ENCODE measurements at places on chromosomes 12 and 14.

DNA sequence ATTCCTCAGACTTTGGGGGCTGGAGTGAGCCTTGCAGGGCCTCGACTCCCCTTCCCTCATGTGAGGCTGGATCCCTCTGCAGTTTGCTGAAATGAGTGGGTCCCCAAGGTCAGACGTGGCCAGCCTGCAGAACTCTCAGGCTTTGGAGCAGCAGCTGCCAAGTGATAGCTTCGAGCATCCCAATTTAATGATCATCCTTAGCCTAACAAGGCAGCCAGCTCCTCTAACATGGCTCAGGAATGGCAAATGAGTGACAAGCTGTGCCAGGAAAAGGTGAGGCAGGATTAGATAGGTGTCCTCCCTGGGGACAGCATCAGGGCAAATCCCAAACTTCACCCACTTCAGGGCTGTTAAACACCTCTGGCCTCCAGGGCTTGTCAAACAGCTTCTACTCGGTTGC, 130.7 kb upstream of the PWP1 start:
- DNase-seq, result no peak

DNA sequence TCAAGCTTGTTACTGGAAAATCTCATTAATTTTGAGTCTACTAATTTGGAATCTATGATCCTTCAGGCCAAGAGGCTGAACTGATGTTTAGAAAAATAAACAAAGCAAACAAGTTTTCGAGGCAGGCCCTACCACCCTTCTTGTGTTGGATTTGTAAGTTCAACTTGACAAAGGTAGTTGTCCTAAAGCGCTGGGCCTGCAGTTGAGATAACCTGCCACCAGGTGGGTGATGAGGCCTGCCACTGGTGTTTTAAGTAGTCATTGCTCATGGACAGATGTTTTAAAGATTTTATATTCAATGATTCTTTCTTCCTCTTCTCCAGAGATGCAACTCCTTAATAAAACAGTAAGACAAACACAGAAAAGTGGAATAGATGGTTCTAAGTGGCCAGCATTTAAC, 19.4 kb downstream of the ACVRL1 start:
- no peak for DNase-seq

DNA sequence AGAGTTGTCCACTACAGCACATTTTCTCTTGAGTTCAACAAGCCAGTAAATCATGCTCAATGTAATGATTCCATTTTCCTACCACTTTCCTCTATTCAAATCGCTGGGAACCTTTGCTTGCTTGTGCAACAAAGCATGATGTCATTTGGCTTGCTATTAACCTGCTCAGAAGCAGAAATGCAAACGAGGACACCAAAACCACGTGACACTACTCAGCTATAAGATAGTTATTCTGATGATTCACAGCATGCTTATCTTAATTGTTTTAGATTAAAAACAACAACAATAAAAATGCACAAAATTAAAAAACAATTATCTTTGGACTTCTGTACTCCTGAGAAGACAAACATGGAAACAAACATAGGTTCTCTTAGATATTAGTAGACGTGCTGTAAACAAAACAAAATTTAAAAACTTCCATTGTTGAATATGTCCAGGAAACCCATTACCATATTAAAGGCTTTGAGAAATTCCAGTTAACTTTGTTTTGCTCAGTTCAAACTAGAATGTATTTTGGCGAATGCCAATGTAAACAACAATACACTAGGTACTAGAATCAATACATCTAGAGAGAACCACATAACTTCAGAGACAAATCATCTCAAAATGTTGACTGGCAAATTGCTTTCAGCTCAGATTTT, 77.5 kb upstream of the KRAS start:
- DNase-seq, result no peak

- no peak for DNase-seq
These were observed 46.5 kb upstream of the TSPAN11 start for GRCh38 chr12:30880061-30880460.

DNA sequence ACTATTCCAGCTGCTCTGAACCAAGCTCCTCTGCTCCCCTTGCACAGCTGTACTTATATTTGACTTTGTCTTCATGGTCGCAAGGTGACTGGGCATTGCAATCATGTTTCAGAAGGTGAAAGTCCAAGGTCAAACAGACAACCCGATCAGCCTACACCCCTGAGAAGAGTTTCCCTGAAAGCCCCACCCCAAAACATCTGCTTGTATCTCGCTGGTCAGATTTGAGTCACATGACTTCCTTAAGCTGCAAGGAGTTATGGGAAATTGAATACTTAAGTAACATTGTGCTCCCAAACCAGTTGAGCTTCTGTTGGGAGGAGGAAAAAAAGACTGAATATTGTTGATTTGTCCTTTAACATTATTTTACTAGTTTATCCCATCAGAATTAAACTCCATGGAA, 83.4 kb upstream of the FZD10 start:
- no peak for DNase-seq

GRCh38 chr12:80189241-80189640, 89.9 kb downstream of the OTOGL start:
- no peak for DNase-seq

- no peak for DNase-seq
These were observed 64.5 kb downstream of the TTC9 start for GRCh38 chr14:70706177-70706576.

GRCh38 chr12:26434299-26435068, 239.1 kb downstream of the SSPN start:
- DNase-seq, result no peak
